ENCODE measurements at places on chromosomes 3 and 15. TPM values are rescaled to one million over a fixed set of nuclear protein-coding genes. Genes with fewer than 3 reads are reported as not detected.

Gene TLR9
- 0.62 TPM for total RNA-seq

Gene DGKG
- 0.25 TPM for total RNA-seq

GRCh38 chr15:40217166-40217824 is 21.6 kb upstream of the PAK6 start:
- no peaks in the 10 kb centered on the region for H3K4me1 ChIP-seq
- H3K36me3 ChIP-seq = peaks cover 50% of the 10 kb centered on the region
- DNase-seq = peak; percentile 47
- no peak overlapping the region for H3K4me3 ChIP-seq
- H3K27me3 ChIP-seq = no peaks in the 10 kb centered on the region
- H3K27ac ChIP-seq = no peak overlapping the region

DNA sequence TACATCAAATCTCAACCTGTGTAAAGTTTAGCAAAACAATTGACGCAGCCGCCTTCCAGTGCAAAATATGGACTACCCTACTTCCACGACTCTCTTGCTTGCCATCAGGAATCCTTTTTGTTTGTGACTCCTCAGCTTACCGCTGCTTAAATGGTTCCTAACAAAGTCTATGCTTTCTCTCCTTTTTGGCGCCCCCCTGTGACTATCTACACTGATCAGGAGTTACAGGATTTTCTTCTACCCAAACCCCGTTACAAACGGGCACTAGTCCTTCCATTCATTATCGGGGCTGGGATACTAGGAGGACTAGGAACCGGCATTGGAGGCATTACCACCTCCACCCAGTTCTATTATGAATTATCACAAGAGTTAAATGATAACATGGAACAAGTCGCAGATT is 184.0 kb downstream of the IGSF11 start:
- peaks cover 7% of the 10 kb centered on the region for H3K4me1 ChIP-seq
- no peak for DNase-seq
- no peaks in the 10 kb centered on the region for H3K27me3 ChIP-seq
- H3K36me3 ChIP-seq = no peaks in the 10 kb centered on the region
- no peak overlapping the region for H3K27ac ChIP-seq
